ENCODE measurements at places on chromosomes 13 and 19.

GRCh38 chr13:31242367-31242766, 42.6 kb downstream of the B3GLCT start:
- DNase-seq: no peak

- no peak for DNase-seq
Observed at GRCh38 chr13:91747186-91747585, 348.8 kb downstream of the GPC5 start.

GRCh38 chr13:42883771-42884467, 102.5 kb downstream of the FAM216B start:
- DNase-seq: no peak

- no peak for DNase-seq
Observed at GRCh38 chr13:83008212-83008929, 873.9 kb downstream of the SLITRK1 start.

GRCh38 chr13:82298106-82298505, 1584.2 kb downstream of the SLITRK1 start:
- DNase-seq: no peak

- DNase-seq: no peak
Observed at GRCh38 chr13:73369095-73369494, 310.3 kb downstream of the KLF5 start.

- no peak for DNase-seq
Observed at GRCh38 chr19:46423188-46423587, 5.5 kb downstream of the PNMA8C start.

GRCh38 chr19:48290401-48290770, 20.5 kb downstream of the ZNF114 start:
- DNase-seq: no peak

DNA sequence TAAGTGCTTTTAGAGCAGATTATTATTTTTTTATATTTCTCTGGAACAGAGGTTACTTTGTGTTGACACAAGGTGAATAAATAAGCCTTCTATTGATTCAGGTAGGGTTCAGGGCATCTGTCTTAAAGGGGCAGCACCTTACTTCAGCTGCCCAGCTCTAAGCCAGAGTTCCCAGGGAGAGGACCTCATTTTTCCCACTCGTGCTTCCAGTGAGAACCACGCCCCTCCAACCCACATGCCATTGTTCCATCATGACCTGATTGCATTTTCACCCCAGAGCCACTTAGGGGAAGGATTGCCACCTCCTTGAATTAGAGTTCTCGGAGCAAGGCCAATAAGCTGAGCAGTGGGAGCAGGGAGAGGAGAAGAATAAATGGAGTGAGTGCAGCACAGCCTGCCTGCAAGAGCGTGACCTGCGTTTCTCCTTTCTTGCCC, 104.3 kb upstream of the FRY start:
- DNase-seq: no peak

- no peak for DNase-seq
Observed at GRCh38 chr13:50838031-50838430, 5.5 kb downstream of the DLEU7 start.

GRCh38 chr13:50235604-50236342, 220.5 kb downstream of the KCNRG start:
- DNase-seq: no peak

- no peak for DNase-seq
Observed at GRCh38 chr13:69935043-69935442, 172.6 kb upstream of the ATXN8OS start.

- DNase-seq: no peak
Observed at GRCh38 chr13:100447831-100448230, 140.8 kb downstream of the GGACT start.

DNA sequence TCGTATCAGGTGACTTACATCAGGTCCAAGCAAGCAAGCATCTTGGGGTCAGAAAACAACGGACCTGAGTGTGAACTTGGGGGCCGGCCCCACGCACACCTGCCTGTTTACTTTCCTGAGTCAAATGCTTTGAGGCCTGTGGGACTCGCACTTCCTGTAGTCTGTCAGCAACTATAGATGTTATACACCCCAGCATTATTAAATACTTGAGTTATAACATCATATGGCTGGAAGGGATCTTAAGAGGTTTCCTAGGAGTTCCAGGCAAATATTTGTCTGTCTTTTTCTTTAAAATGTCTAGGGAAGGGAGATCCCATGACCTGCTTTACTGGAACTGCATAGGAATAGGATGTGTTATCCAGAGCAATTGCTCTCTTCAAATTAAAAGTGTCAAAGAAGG, 280.6 kb downstream of the SHISA2 start:
- no peak for DNase-seq

DNA sequence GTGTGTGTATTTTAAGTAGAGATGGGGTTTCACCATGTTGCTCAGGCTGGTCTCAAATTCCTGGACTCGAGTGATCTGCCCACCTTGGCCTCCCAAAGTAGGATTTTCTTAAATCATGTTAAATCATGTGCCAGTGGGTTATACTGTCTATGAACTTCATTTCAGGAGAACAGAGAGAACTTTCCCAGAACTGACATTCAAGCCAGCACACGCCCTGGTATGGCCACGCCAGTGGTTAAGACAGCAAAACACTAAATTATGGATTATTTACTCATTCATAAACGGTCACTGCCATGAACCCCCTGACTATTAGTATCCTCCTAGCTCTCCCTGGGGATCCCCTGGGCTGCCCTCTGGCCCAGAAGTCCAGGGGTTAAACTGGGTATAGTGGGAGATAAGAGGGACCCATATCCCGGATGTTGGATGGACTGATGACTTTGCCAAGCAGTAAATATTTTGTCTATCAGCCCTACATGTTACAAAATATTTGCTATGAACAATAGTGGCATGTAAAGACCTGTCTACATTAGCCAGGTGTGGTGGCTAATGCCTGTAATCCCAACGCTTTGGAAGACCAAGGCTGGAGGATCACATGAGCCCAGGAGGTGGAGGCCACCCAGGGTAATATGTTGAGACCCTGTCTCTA, 16.1 kb upstream of the STRN4 start:
- no peak for DNase-seq

DNA sequence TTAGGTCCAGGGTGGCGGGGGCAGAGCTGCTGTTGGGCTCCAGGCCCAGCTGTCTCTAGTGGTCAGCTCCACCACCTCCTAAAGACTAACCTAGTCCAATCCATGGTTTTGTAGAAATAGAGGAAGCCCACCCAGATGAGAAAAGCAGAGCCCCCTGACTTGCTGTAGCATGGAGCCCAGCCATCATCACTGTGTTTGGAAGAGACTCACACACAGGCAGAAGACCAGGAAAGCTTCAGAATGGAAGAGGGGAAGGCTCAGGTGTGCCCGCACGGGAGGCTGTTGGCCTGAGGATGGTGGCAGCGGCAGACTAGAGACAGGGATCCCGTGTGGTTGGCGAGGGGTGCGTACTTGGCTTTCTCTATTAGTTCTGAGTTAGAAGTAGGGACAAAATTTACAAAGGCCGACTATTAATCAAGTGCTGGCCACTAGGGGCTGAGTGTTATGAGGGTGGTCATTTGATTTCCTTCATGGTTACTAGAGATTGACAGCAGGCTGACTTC, 193.2 kb upstream of the SOX1 start:
- DNase-seq: no peak

- DNase-seq: peak; percentile 36
Observed at GRCh38 chr13:48492470-48493065, 40.3 kb downstream of the RCBTB2 start.

DNA sequence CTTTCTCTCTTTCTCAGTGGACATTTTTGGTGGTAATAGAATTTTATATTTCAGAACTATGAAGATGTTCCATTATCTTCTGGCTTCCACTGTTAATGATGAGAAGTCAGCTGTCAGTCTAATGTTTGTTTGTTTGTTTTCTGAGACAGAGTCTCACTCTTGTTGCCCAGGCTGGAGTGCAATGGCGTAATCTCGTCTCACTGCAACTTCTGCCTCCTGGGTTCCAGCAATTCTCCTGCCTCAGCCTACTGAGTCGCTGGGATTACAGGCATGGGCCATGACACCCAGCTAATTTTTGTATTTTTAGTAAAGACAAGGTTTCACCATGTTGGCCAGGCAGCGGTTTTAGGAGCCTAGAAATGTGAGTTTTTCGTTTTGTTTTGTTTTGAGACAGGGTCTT, 4.7 kb downstream of the ZNF317 start:
- no peak for DNase-seq

DNA sequence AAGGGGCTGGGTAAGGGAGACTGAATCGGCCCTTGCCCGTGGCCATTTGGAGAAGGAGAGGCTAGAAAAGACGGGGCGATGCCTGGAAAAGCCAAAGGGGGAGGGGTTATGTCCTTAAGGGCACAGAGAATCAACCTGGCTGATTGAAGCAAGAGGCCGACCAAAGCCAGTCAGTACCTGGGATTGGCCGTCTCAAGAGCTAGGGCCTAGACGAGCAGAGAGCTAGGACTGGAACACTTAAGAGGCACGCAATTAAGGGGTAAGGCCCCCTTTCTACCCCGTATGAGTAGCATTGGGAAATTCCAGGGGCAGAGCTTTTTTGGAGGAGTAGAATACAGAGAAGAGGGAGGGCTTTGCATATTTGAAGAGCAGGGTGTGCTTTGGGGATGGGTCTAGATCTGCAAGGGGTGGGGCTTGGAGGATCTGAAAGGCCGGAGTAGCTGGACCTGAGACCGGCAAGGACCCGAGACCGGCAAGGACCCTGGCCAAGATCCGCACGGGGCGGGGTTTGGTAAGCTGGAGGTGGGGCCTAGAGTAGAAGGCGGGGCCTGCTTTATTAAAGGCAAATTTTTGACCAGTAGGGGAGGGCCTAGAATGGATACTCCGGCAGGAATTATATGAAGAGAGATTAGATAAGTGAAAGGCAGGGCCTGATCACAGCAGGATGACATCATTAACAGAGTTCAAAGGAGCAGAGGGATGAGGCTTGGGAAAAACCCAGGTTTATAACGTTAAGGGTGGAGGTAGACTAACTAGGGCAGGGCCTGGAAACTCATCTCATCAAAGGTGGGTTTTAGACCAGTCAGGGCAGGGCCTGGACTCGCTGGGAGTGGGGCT, 10.7 kb upstream of the CACNG6 start:
- DNase-seq: no peak

GRCh38 chr13:100892981-100893380, 218.4 kb upstream of the TMTC4 start:
- no peak for DNase-seq

- no peak for DNase-seq
Observed at GRCh38 chr19:3408996-3409345, 42.6 kb downstream of the NFIC start.

GRCh38 chr13:96020155-96020575, 33.0 kb downstream of the UGGT2 start:
- DNase-seq: no peak

GRCh38 chr13:83882606-83882959, 309 bp upstream of the SLITRK1 start:
- DNase-seq: no peak

- no peak for DNase-seq
Observed at GRCh38 chr13:66036636-66037035, 1193.5 kb downstream of the PCDH9 start.

- no peak for DNase-seq
Observed at GRCh38 chr13:23851106-23851505, 38.1 kb downstream of the MIPEP start.

DNA sequence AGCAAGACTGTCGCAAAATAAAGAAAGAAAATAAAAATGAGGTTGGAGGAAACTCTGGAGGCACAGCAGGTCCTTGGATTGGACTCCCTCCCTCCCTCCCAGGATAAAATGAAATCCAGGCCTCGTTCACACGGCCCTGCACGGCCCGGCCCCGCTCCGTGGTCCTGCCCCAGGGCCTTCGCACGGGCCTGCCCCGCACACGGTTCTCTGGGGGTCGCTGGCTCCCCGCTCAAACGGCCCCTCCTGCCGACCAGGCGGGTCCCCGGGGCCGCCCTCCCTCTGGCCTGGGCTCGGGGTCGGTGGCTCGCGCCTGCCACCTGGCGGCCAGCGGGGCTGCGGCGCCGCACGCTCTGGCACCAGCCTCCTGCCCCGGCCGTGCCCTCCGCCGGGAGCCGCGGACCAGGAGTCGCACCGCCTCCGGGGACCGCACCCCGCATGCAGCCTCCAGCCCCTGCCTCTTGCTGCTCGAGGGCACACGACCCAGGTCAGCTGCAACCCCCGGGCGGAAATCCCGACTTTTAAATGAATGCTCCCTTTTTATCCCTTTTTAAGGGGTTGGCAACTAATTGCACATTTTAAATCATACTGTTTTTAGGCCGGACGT, 1.5 kb upstream of the WDR18 start:
- peak; percentile 69 for DNase-seq

Data from activated T-helper 9 cell treated with anti-CD3 and anti-CD28 coated beads, Interleukin-2, amount 50 U/mL, for 16 hours (primary cell).